ENCODE measurements at places on chromosomes 12 and 14. TPM values are rescaled to one million over a fixed set of nuclear protein-coding genes. Genes with fewer than 3 reads are reported as not detected.

The MGST1 gene
- 214 TPM for total RNA-seq

The MEG3 gene
- total RNA-seq: 24.7 TPM

The GPR84 gene
- 0.29 TPM for total RNA-seq

The SMIM41 gene
- total RNA-seq: not detected

The CLMN gene
- 11.1 TPM for total RNA-seq

The ADCY4 gene
- total RNA-seq: 43.9 TPM

The NRIP2 gene
- total RNA-seq: 2.8 TPM

The SLC22A17 gene
- total RNA-seq: 34.6 TPM

The PRR4 gene
- 0.29 TPM for total RNA-seq

GRCh38 chr12:29389295-29389919 lies 8.4 kb upstream of the ERGIC2 start:
- DNase-seq: no peak

- DNase-seq: no peak
These were observed 6.8 kb upstream of the PSMA6 start for GRCh38 chr14:35285168-35286002.

DNA sequence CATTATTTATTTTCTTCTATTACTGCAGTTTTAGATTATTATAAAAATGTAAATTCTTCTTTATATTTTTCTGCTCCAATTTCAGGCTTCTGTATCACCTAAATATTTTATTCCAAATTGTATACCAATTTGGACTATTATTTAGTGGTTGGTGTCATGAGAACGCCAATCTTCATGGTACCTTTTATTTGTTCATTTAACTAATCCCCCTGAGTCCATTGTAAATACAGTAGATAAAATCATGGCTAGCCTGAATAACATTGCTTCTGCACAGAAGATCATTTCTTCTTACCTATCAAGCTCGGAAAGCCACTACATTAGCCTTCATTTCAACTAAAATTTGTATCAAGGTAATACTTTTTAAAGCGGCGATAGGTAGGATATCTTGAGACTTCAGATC lies at the start of gene OR6C75:
Gene OR6C75 (plus strand): TSS at position 301 of the 400 bp plus-strand sequence. CDS start 2,136 bp downstream, outside the sequence.
- DNase-seq: no peak

DNA sequence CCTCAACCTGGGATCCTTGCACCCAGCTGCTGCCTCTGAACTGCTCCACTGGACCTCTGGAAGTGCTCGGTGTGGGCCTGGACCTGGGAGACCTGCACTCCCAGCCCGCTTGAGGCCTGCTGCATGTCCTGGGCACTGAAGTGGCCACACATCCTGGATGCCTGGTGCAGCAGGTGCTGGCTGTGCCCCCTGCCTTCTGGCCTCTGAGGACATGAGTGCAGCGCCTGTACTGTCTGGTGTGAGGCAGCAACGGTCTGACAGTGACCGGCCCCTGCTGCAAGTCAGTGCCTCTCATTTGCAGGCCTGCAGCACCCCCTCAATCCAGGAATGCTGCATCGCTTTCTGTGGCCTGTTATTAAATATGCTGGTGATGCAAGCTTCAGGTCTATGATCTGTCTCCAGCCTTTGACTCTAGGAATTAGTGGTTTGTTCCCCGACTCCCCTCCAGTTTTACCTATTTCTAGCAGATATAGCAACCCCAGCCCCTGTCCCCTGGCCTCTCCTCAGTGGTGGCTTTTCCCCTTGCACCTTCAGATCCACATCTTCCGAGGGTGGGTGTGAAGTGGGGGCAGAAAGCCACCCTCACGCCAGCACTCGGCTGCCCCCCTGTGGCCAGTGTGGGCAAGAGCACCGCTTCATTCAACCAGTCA lies 3.6 kb downstream of the SMIM41 start:
- peak; percentile 65 for DNase-seq

DNA sequence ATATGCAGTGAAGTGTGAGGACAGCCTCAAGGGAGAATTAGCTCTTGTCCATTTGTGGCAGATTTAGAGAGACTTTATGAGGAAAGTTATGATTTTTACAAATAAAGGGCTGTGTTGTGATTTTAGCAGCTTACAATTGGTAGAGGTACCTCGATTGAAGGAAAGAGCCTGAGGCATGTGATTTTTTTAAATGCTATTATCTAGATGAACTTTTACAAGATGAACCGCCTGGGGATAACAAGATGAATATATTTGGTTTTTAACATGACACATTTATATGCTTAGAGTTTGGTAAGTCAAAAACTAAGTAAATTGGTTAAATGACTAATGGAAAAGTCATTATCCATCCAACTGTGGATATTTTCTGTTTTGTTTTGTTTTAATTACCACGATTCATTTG lies 52.6 kb downstream of the AEBP2 start:
- DNase-seq: no peak

DNA sequence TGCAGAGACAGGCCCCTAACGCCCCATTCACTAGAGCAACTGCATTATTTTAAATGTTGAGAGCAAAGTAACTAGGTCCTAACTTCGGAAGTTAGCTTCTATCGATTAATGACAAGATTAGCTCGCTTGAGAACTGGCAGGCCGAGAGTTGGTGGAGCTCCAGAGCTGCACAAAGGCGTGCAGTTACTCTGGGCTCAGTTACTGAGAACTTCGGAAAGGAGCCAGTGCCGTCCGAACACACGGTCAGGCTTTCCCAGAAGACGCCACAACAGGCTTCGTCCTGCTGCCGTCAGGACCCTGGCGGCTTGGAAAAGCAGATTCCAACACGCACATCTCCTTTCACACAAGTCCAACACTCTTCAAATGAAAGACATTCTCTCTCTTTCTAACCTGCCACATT lies 45.4 kb upstream of the TESC start:
- DNase-seq: no peak

- DNase-seq: no peak
These were observed 53.1 kb downstream of the ZFYVE26 start for GRCh38 chr14:67763158-67763822.

- peak; percentile 62 for DNase-seq
These were observed 197.0 kb downstream of the DAD1 start for GRCh38 chr14:22391908-22392565.

- DNase-seq: no peak
These were observed 391.0 kb downstream of the ZFP36L1 start for GRCh38 chr14:68401855-68402254.

DNA sequence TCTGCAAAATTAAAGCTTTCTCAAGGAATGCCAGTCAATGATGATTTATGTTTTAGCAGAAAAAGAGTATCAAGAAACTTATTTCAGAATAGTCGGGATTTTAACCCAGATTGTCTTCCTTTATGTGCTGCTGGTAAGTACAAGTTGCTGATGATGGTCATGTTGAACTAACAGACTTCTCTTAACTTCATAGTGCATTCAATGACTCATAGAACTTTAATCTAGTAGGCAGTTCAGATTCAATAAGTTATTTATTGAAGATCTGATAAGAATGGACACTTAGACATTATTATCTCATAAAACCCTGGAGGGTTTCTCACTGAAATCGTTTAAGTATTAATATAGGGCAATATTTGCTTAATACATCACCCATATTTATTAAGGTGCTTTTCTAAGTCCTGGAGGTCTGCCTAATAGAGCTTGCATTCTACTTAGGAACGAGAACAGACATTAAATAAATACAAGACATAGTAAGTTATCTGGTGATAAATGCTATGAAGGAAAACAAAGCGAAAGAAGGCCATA lies 33.8 kb downstream of the TOGARAM1 start:
- DNase-seq: no peak

GRCh38 chr12:18556161-18556560 lies 181.7 kb downstream of the PLCZ1 start:
- no peak for DNase-seq

DNA sequence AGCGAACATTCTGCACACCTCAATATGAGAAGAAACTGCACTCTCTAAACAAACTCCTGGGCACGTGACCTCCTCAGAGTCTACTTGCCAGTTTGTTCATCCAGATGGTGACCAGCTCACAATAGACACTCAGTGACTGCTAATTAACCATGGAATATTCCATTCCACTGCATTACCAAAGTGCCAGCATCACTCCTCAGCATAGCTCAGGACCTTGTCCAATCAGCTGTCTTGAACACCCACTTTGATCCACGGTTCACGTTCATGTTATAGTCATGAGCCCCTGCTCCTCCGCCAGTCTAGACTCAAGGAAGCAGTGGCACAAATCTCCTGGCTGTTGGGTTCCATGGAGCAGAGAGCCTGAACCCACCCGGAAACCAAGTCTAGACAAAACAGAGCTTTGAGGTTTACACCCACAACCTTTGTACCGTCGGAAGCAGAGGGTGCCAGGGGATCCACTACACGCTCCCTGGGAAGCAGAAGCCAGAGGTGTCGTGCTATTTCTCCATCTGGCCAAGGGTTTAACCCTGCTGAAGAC lies 285.3 kb downstream of the ZFP36L1 start:
- no peak for DNase-seq

GRCh38 chr12:13187399-13187798 lies 9.1 kb upstream of the EMP1 start:
- DNase-seq: no peak

DNA sequence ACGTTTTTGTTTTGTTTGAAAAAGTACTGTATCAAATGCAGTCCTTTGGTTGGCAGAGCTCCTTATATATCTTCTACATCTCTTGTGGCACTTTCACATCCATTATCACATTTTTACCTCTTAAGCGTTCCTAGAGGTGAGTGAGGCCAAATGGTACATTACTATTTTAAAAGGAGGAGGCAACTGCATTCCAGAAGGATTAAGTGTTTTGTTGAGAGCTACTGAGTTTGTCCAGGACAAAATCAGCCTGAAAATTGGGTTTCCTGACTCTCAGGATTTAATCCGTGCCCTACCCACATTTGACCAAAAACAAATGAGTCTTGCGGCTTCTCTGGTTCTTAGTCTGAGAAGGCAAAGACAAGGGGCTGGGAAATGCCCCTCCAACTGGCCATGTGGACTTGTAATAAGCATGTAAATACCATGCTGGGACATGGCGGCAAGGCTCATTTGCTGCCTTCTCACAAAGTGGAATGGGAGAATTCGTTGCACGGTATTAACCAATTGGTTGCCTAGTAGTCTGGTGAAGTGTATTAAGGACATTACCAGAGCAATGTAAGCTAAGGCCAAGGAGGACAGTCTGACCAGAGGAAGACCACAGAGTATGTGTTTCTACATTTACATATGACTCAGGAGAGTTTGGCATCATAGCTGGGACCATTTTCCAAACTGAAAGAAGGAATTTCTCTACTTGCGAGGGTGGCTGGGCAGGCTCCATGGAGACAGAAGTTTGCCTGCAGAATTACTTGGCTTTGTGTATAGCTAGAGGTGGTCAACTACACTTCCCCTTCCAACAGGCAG lies 175.8 kb upstream of the PLXNC1 start:
- DNase-seq: no peak

GRCh38 chr12:58889557-58889956 lies 30.7 kb downstream of the LRIG3 start:
- no peak for DNase-seq

GRCh38 chr12:75759842-75760572 lies 248.6 kb upstream of the KRR1 start:
- no peak for DNase-seq

GRCh38 chr14:77067632-77068516 lies 30.2 kb upstream of the CIPC start:
- peak; percentile 67 for DNase-seq

DNA sequence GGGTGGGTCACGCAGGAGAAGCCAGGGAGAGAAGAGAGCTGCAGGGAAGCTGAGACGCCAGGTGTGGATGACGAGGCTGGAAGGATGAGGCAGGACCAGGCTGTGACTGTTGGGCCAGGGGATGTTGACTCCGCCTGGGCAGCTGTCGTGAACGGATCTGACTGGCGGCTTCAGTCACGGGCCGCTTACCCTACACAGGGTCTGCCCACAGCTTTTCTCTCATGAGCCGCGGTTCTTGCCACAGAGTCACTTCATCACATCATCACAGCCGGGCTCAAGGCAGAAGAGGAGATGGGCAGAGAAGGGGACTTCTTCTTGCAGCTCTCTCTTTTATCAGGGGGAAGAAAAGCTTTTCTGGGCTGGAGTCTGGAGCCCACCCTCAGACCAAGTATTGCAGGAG lies 7.7 kb downstream of the CLBA1 start:
- no peak for DNase-seq

GRCh38 chr14:57420986-57421385 lies 30.6 kb downstream of the NAA30 start:
- DNase-seq: no peak

- DNase-seq: no peak
These were observed 4.1 kb downstream of the SINHCAF start for GRCh38 chr12:31321897-31322228.
